ENCODE measurements at places on chromosomes 4 and X.

- no peak for DNase-seq
Measured at GRCh38 chrX:15594371-15594770, 6.4 kb downstream of the ACE2 start.

DNA sequence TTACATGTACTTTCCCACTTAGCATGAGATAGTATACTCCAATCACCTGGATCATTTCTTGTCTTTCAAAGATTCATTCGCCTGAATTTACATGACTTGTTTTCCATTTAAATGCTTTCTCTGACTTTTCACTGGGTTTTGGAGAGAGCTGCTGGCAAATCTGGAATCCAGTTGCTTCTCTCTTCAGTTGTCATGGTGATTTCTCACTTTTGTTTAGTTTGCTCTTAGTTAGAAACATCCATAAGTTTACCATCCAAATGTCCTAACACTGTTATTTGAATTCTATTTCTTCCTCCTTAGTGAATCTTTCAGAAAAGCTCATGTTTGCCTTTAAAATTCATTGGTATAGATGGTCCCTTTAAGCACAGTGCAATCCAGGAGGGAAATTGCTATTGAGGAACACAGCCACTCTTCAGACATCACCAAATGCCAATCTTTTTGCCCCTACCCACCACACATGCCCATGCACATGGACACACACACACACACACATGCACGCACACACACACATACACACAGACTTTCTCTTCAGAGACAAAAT is 51.7 kb downstream of the REELD1 start:
- no peak for DNase-seq

- DNase-seq = peak; percentile 49
Measured at GRCh38 chr4:71186566-71187403, 152.0 kb upstream of the SLC4A4 start.

DNA sequence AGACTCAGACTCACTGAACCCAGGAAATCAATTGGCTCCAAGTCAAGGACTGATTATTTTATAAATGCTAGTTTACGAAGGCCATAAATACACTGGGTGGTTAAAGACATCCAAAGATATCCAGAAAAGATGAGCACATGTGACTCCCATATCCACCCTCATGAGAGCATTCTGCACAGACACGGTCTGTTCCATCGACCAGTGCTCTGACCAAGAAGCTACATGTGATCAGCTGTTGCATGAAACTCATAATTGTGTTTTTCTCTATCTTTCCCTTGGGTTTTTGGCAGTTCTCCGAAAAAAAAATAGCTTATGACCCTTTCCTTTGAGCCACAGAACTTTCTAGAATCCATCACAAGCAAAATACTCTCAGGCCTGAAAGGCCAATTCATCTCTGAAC is 2.7 kb upstream of the PIR start:
- DNase-seq = no peak

DNA sequence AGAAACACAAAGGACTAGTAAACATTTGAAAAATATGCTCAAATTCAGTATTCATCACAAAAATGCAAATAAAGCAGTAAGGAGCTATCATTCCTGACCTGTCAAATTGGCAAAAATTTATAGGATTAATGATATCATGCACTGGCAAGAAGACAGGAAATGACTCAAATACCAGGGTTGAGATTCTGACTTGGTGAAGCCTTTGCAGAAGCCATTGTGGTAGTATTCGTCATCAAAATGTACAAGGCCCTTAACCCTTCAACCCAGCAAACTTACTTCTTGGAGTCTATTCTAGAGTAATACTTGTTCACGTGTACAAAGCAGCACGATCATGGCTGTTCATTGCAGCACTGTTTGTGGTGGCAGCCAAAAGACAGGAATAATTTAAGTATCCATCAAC is 132.4 kb downstream of the ENOX2 start:
- DNase-seq = no peak

Measured in activated naive CD8-positive, alpha-beta T cell treated with anti-CD3 and anti-CD28 coated beads for 36 hours (primary cell).